ENCODE measurements at places on chromosomes 6 and 20.

- no peak for DNase-seq
These were observed 2.8 kb downstream of the SOX4 start for GRCh38 chr6:21596145-21596948.

DNA sequence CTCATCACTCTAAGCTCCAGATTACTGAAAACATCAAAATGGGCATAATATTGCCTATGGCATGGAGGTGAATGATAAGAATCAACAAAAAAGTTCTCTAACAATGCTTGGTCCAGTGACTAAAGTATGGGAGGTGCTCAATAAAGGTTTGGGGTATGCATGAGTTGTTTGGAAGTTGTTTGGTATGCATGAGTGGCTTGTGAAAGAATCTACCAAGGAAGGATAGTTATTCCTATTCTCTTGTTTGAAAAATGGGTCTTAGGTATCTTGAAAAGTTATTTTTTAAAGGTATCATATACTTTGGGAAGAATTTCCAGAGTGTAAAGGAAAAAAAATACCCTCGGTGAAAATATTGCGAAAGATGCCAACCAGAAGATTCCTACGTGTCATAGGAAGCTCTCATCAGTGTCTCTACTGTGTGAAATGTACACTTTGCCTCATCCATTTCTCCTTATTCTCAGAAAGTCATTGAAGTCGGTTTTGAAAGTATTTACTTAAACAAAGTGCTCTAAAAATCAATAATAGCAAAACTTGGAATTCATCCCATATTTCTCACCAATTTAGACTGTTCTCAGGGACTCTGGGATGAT lies 449.8 kb downstream of the ADGRB3 start:
- no peak for DNase-seq

GRCh38 chr6:86148586-86148985 lies 505.9 kb upstream of the SYNCRIP start:
- DNase-seq, result no peak

- DNase-seq, result no peak
These were observed 249.2 kb downstream of the CDC5L start for GRCh38 chr6:44636561-44637248.

- no peak for DNase-seq
These were observed 73.9 kb downstream of the GFOD1 start for GRCh38 chr6:13413466-13413862.

GRCh38 chr6:28807682-28808280 lies 116.0 kb downstream of the TRIM27 start:
- DNase-seq, result no peak
